NCI-H2081 treated with DMSO at 0.1 percent for 48 hours (cell line): ENCODE measurements at places on chromosomes 3 and 15.

GRCh38 chr3:78424656-78425055, 1343.1 kb downstream of the ROBO1 start:
- no peak for DNase-seq

GRCh38 chr3:123799544-123800361, 84.4 kb downstream of the MYLK start:
- no peak for DNase-seq

- no peak for DNase-seq
These were observed 22.2 kb upstream of the CDAN1 start for GRCh38 chr15:42759093-42759492.

DNA sequence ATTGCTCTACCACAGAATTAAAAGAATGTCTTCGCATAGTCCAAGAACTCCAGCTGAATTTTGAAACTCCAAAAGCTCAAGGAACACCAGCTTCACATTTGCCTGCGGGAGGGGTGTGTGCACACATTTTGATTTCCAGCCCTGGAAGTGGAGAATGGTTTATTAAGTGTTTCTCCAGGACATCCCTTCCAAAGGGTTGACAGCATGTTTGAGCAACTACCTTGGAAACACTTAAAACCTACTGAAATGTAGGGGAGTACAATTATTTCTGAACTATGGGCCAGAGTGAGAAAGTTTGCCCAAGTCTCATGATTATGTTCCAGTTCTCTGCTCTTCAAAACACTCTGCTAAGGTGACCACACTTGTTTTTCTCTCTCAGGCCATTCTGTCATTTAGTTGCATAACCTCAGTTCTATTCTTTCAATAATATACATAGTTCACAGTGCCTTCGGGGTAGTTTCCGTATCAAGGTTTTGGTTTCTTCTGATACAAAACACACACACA, 7.9 kb downstream of the ACP3 start:
- DNase-seq: no peak

DNA sequence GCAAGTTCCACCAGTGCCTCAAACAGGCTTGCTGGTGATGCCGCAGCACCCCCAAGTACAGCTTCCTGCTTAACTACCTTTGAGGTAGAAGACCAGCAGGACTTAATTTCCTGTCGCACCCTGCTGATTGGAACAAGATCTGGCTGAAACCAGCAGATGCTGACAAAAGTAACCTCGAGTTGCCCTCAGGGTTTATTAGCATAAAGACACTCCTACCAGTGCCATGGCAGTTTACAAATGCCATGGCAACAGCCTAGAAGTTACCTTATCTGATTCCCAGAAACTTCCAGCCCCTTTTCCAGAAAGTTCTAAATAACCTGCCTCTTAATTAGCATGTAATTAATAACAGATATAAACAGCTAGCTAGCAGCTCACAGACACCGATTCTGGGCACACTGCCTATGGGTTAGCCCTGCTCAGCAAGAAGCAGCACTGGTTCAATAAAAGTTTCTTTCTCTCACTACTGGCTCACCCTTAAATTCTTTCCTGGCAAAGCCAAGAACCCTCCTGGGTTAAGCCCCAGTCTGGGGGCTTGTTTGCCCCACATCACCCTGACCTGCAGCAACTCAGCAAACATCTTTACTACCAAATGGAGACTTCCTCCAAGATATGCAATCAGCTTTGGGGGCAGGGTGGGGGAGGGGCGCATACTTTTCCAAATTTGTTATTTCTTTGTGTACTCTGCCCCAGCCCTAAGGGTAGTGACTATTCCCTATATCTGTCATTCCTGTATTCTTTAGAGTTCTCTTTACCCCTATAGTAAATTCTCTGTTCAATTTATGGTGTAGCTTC, 54.2 kb downstream of the MAP4 start:
- no peak for DNase-seq

GRCh38 chr15:70479785-70480184, 283.6 kb downstream of the UACA start:
- DNase-seq: no peak

DNA sequence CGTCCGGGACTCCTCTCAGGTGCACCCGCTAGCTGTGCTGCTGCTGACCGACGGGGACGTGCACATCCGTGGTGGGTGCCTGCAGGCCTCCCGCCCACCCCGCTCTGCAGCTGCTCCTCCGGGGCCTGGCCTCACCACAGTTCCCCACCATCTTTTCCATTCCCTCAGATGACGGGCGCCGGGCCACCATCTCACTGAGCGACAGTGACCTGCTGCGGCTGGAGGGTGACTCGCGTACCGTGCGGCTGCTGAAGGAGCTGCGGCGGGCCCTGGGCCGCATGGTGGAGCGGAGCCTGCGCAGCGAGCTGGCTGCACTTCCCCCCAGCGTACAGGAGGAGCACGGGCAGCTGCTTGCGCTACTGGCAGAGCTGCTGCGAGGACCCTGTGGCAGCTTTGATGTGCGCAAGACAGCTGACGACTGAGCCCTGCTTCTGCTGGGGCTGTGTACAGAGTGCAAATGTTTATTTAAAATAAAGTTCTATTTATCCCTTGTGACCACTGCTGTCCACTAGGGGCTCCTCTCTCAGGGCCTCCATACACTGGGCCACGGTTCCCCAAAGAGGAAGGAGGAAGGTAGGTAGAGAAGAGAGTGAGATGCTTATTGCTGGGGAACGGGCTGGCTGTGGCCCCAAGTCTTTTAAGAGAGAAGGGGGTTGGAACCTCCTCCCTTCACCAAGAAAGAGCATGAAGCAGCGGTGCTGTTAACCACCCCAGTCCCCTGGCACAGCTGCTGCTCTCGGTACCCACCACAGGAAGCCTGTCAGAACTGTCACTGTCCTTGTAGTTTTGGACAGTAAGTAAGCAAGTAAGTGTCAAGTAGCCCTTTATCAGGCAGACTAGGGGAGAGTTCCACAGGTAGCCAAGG, 47.0 kb downstream of the DHX30 start:
- DNase-seq: no peak

DNA sequence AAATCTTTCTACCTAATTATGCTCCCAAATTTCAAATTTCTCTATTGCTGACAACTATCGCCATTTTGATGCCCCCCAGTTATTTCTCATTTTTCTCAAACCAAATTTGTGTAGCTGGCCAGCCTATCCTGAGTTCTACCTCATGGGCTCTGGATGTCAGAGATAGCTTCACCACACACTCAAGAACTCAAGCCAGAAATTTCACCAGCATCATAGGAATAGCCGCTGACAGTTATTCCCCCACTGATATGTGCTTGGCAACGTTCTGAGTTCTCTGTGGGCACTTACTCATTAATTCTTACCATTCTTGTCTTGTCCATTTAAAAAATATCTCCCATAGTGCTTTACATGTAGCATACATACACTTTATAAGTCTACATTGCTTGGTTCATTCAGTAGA, 264.7 kb downstream of the FHIT start:
- DNase-seq: no peak

- DNase-seq: no peak
These were observed 32.9 kb upstream of the MTMR10 start for GRCh38 chr15:31024330-31024729.

DNA sequence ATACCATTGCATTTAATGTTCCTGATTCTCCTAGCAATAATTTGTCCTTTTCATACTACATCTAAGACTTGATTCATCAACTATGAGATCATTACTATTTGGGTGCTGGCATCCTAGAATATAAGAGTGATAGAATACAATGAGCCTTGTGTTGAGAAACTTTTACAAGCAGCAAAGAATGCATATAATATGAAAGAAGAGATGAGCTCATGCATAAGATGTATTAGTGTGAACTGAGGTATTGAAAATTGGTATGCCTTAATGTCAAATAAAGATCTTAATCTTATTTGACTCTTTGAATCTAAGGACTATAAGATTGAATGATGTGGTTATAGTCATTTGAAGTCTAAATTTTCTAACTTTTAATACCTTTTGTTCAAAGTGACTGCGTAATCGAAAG, 220.0 kb upstream of the ARHGEF26 start:
- no peak for DNase-seq

GRCh38 chr15:76334438-76335306, 1.9 kb upstream of the ISL2 start:
- no peak for DNase-seq

DNA sequence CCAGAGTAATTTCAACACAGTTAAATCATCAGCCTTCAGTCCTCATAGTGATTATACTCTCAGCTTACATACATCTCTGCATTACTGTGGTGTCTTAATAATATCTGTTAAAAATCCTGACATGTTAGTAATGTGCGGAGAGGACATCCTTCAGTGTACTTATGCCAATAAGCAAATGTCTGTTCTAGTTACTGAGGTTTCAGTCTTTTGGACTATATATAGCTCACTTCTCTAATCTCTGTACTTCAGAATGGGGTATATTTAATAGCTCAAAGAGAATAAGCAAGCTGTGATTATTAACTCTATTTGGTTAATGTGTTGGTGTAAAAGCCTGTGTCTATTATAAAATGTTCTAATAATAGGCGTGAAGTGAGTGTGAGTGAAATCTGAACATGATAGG, 28.9 kb upstream of the OSTN start:
- DNase-seq: no peak

GRCh38 chr15:35702946-35703495, 157.1 kb upstream of the DPH6 start:
- DNase-seq: no peak

GRCh38 chr3:150105886-150106612, 135.4 kb upstream of the PFN2 start:
- DNase-seq: no peak

DNA sequence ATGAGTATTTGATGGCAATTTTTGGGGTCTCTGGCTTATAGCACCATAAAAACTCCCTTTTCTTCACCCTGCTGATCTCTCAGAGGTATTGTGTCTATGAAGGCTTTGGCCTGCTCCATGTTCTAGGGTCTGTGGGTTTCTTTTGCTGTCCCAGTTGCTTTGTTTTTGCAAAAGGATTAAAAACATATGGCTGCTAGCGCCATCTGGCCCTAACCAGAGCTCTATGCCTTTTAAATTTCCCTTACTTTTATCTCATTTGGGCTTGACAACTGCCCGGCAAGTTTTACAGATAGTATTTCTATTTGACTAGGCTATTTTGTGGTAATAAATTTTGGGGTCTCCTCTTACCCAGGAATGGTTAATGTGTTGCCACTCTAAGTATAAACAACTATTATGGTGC, 6.4 kb upstream of the GHRL start:
- no peak for DNase-seq

GRCh38 chr3:189267981-189268613, 96.3 kb downstream of the TPRG1 start:
- DNase-seq: no peak

DNA sequence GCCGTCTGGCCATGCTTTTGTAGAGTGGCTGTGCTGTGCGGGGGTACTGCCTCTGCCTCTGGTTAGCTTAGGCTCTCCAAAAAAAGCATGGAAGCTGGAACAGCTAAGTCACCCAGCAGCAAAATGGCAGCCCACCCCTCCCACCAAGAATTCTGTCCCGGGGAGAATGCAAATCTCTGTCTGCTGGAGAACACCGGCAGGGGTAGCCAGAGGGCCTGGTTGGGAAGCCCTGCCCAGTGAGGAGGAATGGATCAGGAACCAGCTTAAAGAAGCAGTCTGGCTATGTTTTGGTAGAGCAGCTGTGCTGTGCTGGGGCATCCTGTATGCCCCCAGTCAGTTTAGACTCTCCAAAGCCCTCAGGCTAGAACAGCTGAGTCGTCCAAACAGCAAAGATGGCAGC, 56.2 kb upstream of the PTPRG start:
- no peak for DNase-seq

DNA sequence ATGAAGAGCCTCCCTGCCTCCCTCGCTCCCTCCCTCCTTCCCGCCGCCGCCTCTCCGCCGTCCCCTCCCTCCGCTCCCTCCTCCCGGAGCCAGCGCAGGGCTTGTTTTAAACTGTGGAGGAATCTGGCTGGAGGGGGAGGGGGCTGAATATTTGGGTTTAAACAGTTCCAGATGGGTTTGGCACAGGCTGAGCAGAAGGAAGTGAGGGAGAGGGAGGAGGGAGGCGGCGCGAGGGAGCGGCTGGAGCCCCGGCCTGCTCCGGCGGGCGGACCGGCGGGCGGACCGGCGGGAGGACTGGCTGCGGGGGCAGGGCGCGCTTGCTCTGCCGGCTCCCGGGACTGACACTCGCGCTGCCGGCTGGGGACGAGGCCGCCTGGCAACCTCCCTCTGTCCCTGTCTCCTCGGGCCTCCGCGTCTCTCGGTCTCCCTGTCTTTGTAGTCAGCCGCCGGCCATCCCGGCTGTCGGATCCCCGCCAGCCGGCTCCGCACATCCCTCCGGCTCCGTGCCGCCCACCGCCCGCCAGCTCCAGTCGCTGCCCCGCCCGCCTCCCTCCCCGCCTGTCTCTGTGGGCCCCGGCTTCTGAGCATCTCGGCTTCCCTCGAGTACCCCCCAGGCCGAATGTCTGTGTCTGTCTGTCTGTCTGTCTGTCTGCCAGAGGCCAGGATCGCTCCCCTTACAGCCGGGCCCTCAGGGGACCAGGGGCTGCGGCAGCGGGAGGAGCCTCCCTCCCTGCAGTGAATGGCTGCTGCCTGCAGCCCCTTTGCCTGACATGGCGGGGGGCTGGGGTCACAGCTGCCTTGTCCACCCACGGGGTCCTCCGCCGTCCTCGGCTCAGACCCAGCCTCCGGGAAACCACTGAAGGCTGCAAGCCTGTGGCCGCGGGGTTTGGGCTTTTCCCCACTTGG, 7.6 kb downstream of the EPHB3 start:
- no peak for DNase-seq

DNA sequence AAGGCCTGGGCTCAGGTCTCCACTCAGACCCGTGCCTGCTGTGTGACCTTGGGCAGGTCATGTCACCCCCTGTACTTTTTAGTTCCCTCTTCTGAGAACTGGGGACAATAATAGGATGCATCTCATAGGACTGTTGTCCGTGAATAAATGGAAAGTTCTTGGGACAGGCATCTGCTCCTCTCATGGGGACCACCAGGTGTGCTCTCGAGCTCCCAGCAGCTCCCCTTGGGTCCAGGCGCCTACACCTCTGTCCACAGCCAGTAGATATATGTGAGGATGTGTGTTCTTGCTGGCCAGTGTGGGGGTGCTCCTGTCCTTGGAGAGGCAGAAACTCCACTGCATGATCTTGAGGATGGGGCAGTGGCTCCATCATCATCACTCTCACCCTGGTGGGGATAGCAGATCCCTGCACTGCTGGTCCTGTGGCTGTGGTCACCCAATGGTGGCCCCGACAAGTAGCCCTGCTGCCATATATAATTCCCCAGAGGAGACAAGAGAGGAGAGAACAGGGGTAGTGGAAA, 257.6 kb upstream of the TLE3 start:
- no peak for DNase-seq

GRCh38 chr3:175214216-175214615, 355.1 kb downstream of the NAALADL2 start:
- no peak for DNase-seq

DNA sequence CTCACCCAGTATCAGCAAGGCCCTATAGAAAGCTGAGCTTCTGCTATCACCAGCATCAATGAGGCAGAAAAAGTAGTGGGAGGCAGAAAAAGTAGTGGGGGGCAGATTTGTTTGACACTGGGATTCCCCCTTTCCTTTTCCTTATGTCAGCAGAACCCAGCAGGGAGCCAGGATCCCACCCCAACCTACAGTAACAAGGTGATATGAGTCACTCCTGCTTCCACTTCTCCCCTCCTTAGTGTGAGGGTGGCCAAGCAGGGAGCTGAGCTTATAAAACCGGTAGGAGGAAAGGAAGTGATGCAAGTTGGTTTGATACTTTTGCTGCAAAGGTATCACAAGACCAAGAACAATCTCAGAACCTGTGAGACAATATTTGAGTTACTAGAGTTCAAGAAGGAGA, 128.7 kb downstream of the SCAPER start:
- DNase-seq: no peak
